ENCODE measurements at places on chromosomes 11 and 22.
A peak's percentile ranks its signal among the peaks of the same experiment; 100 is the strongest.

GRCh38 chr11:73359930-73360742 is 16.1 kb upstream of the RELT start:
- DNase-seq: no peak

DNA sequence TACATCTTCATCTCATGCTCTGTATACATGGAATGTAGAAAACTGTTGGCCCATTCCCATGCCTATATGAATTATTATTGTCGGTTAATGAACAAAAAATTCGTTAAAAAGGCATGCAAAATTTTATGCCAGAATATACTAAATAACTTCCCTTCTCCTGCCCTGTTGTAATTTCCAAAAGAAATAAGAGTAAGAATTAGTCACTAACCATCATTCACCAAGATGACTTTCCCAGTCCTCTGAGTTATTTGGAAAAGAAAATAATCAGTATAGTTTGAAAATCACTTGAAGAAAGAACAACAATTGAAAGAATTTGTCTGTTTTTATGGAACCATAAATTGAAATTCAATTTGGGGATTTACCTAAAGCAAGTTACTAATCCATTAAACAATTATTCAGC is 1149.1 kb upstream of the RAG2 start:
- DNase-seq: no peak

DNA sequence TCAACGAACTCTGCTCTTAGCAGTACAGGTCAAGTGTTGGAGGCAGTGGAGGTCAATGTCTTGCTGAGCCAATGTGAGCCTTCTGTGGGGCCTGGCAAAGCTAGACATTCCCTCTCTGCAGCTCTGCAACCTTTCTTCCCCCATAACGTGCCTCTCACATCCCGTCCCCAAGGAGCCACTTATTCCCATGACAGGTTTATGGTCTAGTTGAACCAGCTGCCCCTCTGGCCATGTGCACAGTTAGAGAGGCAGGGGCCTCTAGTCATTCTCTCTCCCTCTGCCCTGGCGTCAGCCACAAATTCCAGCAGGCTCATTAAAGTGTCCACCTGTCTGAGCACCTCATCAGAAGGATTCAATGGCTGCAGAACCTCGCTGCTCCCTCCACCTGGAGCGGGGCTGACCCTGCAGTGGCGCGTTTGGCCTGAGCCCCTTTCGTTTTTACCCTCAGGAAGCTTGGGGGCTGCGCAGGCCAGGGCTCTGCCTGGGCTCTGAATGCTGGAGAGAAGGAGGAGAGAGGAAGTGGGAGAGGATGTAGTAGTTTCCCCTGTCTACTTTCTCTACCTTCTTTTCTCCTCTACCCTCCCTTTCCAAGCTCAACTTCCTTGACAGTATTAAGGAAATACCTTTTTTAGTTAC is 302.1 kb upstream of the B3GAT1 start:
- DNase-seq: no peak

DNA sequence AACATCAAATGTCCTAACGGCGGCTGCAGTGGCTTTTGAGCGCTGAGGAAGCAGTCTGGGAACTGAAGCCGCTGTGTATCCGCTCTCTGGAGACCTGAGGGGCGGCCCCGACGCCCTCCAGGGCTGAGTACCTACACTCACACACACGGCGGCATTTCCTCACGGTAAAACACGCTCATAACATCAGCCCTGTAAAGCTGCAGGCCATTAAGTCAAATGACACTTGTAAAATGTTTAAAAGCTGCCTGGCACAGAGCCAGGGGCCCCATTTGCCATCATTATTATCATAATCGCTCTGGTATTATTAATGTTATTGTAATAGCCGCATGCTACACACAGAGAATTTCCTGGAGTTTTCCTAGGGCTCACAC is 5.1 kb downstream of the CARS1 start:
- no peak for DNase-seq

DNA sequence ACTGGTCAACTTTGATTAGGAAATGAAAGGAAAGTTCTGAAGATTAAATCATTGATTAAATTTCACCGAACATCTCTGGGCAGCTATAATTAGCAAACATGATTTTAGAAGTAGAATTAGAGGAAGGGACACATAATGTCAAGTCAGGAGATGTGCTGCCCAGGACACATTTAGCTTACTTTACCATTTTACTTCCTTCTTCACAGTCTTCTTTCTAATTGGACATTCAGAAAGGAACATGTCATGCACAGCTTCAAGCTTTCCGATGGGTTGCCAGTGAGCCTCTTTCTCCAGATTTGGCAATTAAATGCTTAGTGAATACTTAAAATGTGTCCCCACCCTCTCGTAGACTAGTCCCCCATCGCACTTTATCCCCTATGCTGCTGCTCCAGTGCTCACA is 234.7 kb downstream of the FAM76B start:
- DNase-seq: no peak

DNA sequence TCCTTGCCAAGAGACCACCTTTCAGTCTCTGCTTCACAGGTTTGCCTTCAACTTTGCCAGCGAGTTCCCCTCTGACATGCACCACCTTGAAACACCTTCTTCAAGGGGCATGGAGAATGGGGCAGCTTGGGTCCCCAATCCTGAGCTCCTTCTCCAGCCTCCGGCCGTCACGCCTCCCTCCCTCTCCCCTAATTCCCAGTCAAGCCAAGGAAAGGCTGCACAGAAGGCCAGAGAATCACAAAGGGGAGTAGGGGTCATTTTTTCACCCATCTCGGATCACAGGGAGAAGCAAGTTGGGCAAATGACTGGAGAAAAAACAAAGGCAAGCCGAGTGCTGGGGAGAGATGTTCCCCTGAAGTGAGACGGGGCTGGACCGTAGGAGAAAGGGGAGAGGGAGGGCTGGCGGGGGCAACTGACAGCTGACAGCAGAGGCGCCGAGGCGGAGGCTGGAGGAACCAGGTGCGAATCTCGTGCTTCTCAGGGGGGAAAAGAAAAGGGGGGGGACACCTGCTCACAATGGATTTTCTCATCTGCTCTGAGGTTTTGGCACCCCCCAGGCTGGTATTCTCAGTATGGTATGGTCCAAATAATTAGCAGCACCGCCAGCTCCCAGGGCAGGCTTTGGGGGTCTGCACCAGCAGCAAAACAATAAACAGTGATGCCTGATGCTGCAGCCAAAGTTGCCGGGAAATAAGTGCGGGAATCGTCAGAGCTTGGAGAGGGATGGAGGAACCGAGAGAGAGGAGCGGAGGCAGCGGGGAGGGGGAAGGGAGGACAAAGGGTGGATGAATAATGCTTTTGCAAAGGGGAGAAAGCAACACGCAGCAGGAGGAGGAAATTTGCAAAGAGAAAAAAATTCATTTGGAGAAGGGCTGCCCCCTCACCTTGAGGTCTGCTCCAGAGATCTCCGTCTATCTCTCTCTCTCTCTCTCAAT is 644 bp downstream of the YPEL4 start:
- DNase-seq: peak; percentile 19

- DNase-seq: no peak
Measured at GRCh38 chr22:38879108-38879729, 7.2 kb upstream of the CBX6 start.

GRCh38 chr22:33404723-33405122 is 346.5 kb upstream of the SYN3 start:
- no peak for DNase-seq

- DNase-seq: no peak
Measured at GRCh38 chr22:36912694-36913426, 568 bp upstream of the CSF2RB start.

DNA sequence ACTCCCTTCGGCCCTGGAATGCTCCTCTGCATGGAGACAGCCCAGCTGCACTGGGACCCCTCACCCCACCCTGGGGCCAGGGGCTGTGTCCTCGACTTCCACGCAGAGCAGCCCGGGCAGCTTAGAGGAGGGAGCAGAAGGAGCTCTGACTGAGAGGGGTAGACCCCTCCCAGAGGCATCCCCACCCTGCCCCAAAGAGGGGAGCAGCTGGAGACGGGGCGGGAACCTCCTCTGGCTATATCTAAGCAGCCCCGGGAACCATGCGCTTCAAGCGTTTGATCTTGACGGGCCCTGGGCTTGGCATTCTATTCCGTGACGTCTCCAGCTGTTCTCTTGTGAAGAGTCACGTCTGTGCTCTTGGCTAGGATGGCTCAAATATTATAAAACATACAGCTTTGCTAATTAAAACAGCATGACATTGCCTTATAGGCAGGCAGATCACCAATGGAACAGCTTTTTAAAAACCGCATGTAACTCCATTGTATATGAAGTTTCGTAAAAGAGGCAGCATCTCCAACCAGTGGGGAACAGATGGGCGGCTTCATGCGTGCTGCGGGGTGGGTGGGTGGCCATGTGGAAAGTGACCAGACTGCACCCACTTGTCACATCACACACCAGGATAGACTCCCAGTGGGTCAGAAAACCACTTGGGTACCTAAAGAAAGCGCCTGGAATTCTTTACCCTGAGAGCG is 7.7 kb downstream of the KCNQ1 start:
- DNase-seq: no peak

- DNase-seq: no peak
Measured at GRCh38 chr11:130580891-130581492, 132.5 kb downstream of the ADAMTS15 start.

DNA sequence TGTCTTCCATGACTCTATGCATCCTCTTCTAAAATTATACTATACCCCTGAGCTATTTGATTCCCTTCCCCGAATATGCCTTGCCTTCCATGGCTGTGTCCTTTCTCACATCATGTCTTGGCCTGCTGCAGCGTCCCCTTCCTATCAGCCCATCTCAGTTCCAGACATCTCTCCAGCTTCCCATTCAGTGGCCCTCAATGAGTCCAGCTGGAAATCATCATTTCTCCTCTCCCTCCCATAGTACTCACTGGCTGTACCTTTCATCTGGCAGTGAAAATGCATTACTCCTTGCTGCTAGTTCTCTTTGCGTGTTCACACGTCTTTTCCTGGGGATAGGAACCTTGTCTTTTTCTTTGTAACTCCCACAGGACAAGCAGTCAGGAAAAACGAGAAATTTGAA is 486.8 kb downstream of the NTM start:
- DNase-seq: no peak

DNA sequence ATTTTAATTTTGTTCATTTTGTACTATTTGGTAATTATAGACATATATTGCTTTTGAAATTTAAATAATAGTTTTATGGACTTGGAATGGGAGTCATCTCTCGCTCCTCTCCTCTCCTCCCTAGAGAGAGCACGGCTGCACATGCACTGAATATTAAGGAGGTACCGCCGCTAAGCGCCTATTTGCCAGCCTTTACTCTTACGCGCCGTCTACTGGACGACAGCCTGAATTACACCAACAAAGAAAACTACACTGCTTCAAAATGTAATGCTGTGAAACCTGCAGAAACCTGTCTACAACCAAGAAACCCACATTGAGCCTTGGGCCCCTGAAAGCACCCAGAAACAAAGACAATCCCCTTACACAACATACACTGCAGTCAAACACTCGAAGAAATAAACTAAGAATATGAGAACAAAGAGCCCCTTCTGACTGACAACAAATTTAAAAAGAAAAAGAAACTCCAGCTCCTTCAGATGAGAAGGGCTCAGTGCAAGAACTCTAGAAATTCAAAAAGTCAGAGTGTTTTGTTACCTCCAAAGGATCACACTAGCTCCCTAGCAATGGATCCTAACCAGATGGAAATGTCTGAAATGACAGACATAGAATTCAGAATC is 737.2 kb downstream of the LRRC4C start:
- DNase-seq: no peak

- no peak for DNase-seq
Measured at GRCh38 chr11:96783311-96783710, 393.5 kb downstream of the JRKL start.

GRCh38 chr11:123178186-123178585 is 16.9 kb downstream of the CLMP start:
- no peak for DNase-seq

GRCh38 chr11:78425399-78426070 is 7.9 kb upstream of the GAB2 start:
- no peak for DNase-seq

GRCh38 chr11:72347691-72348090 is 86.6 kb downstream of the CLPB start:
- no peak for DNase-seq

GRCh38 chr11:11843211-11843621 is 1.4 kb downstream of the USP47 start:
- DNase-seq: no peak

- DNase-seq: no peak
Measured at GRCh38 chr11:70483077-70483861, 84.9 kb downstream of the CTTN start.

DNA sequence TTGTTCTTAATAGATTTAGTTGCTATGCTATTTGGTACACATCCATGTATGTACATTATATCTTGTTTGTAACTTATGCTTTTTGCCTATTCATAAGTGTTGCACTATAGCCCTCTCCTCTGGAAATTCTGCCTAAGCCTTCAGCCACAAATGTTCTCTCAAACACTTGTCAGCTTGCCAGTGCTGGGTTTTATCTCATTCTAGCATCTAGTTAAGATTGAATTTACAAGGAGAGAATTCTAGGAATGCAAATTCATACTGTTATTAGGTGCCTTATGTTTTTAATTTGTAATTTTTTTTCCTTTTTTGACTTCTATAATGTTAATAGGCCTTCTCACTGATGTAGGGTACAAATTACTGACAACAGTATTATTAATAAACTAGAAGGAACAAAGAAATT is 14.6 kb upstream of the CTSC start:
- no peak for DNase-seq

DNA sequence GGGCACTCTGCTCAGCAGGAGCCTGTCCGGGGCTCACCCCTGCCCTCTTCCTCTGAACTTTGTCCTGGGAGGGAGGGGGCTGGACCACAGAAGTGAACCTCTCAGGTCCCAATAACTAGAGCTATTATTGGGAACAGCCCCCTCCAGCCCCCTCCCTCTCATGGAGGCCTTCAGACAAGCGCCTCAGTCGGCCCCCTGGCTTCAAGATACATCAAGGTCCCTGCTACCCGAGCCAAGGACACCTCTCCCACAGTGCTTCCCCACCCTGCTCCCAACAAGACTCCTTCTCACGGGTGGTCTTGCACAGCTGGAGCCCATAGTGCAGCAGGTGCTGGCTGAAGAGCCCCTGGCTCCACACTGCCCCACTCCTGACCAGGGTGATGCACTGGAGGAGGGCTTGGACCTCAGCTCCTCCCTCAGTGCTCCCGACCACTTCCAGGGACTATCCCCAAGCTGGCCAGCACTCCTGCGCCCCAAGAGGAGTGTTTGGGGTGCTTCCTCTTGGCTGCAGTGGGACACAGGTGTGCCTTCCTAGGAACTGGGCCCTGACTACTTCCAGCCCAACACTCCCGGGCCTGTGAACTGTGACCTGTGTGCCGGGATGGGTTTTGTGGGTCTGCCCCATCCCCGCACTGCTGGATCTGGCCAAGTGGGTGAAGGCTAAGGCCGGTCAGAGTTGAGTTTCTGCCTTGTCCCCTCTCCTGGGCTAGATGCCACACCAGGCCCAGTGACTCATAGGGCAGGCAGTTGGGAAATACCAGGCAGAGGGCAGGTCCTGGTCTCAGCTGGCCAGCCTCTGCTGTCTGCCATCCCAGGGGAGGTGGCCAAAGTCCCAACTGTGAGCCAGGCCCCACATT is 2.2 kb downstream of the PNPLA2 start:
- no peak for DNase-seq

- DNase-seq: no peak
Measured at GRCh38 chr11:367956-368413, 1.3 kb upstream of the B4GALNT4 start.

DNA sequence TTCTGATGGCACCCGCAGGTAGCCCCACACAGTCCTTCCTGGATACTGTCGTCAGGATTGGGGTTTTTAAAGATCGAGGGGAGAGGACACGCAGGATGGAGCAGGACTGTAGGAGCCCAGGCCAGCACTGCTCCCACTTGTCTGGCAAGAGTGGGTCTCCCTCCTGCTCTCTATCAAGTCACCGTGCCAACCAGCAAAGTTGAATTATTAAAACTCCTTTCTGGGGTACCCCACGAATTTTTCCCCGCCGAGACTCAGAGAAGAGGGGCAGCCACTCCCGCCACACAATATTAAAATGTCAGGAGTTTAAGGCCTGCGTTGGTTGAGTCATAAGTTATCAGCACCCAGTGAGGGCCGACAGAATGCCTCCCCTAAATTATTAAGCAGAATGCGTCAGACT is 10.1 kb downstream of the LMO1 start:
- DNase-seq: no peak

Measured in cerebellar nuclear complex (tissue), 1 donor.